ENCODE measurements at places on chromosomes 16 and 17.

DNA sequence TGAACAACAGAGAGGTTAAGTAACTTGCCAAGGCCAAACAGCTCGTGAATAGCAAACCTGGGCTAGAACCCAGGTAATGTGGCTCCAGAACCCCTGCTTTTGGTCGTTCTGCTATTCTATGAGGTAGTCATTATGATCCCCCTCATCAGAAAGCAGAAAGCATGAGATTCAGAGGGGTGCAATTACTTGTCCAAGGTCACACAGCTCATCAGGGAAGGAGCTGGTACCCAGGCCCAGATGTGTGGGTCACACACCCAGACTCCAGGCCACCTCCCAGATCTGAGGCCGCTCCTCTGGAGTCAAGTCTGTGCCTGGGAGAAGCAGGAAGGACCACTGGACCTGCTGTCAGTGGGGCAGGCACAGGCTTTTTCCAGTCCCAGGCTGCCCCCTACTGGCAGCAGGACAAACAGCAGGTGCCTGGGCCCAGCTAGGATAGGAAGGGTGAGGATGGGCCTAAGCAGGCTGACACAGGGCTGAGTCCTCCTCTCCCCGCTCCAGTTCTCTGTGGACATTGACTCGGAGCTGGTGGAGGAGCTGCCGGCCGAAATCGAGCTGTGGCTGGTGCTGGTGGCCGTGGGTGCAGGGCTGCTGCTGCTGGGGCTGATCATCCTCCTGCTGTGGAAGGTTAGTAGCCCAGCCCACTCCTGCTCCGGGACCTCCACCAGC is 7.8 kb upstream of the PDK2 start:
- DNase-seq, result peak; percentile 62

DNA sequence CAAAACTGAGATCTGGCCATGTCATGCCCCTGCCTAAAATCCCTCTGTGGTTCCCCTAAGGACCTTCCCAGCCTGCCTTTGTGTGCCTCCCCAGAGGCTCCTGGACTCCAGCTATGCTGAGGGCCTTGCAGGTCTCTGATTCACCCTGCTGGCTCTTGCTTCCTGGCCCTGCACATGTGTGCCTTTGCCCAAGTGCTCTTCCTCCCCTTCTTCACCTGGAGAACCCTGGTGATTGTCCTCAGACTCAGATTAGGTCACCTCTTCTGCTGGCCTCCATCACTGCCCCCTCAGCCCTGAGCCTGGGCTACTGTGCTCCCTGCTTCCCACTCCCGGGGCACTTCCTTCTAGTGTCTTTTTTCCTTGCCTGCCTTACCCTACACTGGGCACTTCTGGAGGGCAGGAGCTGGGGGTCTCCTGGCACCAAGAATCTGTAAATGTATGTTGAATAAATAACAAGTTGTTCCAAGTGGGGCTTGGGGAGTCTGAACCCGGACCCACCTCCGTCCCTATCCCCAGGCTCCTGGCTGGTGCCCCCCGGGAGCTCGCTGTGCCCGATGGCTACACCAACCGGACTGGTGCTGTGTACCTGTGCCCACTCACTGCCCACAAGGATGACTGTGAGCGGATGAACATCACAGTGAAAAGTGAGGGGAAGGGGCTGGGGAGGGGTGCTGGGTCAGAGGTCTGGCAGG is 7.8 kb downstream of the ITGA3 start:
- DNase-seq, result no peak

GRCh38 chr17:49676276-49676868 is 1.5 kb downstream of the SPOP start:
- no peak for DNase-seq

DNA sequence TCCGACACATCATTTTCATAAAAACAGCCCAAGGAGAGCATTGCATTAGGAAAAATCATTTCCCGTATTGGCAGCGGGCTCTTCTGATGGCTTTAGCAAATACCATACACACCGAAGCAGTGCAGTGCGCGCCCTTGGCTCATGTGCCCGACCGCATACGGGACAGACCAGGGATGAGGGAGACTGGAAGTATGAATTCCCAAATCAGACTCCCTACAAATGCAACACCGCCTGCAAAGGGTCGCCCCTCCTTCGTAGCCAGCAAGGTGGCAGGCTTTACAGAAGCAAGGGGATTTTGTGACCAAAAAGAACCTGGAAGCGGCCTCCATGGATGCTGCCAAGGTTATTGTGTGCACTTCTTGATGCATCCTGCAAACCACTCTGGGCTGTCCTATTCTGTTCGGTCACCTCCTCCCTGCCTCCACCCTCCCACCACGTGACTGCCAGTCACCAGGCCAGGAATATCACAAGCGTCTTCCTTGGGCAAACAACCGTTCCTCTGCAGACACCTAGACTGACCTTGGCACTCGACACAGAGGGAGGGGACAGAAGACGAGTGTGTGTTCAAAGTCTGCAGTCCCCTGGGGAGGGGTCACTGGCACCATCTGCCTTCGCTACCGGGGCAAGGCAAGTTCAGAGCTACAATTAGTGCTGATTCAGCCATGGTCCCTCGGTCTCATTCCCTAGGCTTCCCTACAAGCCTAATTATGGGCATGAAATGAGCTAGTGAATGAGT is 460.4 kb downstream of the SLC39A11 start:
- DNase-seq, result peak; percentile 29

DNA sequence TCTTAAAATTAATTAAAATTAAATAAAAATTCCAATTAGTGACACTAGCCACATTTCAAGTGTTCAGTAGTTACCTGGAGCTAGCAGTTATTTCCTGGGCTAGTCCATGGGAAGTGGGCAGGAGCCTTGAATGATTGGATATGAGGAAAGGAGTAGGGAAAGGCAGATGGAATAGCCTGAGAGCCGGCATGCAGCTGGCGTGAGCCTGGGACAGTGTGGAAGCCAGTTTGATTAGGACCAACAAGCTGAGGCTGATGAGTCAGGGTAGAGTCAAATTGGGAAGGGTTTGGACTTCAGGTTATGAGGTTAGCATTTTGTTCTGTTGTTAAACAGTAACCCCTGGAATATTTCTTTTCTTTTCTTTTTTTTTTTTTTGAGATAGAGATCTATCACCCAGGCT is 15.3 kb upstream of the GNA13 start:
- no peak for DNase-seq

GRCh38 chr16:71537643-71538042 is 11.4 kb downstream of the CHST4 start:
- no peak for DNase-seq

- no peak for DNase-seq
These were observed 12.3 kb downstream of the HSDL1 start for GRCh38 chr16:84132527-84133285.

DNA sequence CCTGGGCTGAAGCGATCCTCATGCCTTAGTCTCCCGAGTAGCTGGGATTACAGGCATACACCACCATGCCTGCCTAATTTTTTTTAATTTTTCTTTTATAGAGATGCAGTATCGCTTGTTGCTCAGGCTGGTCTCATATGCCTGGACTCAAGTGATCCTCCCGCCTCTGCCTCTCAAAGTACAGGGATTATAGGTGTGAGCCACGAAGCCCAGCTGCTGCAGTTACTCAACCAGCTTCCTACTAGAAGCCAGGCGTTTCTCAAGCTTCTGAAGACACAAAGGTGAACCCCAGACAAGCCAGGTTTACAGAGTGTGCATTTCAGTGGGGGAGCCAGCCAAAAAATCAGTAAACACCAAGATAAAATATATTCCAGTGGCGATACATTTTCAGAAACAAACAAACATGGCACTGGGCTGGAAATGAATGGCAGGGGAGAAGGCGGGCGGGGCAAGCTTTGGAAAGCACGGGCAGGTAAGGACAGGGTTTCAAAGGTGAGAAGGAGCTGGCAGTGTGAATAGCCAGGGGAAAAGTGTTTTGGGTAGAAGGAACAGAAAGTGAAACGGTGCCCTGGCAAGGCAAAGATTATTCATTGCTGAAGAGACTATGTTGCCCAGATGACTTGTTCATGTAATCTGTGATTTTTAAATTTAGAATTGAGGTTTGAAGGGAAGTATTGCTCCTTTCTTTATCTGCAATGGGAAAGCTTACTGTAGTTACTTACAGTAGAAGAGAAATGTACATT is 471.1 kb downstream of the WWOX start:
- DNase-seq, result no peak

DNA sequence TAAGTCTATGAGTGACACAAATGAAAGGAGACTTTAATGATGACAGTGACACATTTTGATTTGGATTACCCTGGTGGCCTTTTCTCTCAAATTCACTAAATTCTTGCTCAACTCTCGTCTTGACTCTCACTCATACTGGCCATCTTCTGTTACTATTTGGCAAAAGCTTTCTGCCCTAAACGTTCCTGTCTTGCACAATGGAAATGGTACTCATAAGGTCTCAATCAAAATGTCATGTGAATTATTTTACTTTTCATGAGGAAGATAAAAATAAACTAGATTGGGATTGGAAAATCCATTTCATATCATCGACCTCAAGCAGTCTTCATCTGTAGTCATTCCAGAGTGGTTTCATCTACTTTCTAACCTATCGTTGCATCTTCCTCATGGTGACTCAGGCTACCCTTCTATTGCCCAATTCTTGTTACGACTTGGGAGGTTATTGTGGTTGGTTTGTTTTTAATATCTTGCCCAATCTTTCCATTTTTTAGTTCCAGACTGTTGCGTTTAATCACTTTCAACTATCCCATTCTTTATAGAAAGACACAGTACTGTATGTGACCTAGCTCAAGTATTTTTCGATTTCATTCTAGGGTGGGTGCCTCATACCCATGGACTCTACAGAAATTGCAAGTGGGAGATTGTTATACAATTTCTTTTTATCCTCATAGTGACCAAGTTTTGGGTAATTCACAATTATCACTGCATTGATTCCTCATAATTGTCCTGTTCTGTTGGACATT is 317.2 kb upstream of the KCNJ16 start:
- peak; percentile 33 for DNase-seq

- DNase-seq, result no peak
These were observed 9.4 kb downstream of the MPO start for GRCh38 chr17:58271216-58271931.

DNA sequence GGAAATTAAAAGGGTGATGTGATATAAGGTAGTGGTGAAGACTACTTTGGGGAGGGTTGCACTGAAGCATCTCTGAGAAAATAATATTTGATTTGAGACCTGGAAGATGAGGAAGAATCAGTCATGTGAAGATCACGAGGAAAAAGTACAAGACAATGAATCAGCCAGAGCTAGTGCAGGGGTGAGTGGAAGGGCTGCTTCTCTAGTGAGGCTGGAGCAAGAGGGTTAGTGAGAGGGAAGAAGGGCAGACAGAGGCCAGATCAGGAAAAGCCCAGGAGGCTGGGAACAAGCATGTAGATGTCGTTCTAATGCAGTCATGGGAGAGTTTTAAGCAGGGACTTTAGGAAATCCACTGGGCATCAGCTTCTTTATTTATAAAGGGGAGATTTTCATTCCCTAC is 504.2 kb upstream of the SALL1 start:
- DNase-seq, result no peak

- DNase-seq, result no peak
These were observed 62.9 kb upstream of the ATF7IP2 start for GRCh38 chr16:10322723-10323527.

GRCh38 chr17:80105762-80106161 is 4.4 kb downstream of the GAA start:
- DNase-seq, result no peak

GRCh38 chr16:48444574-48444973 is 59.4 kb upstream of the SIAH1 start:
- no peak for DNase-seq

- DNase-seq, result no peak
These were observed 13.5 kb upstream of the LHX1 start for GRCh38 chr17:36923814-36924221.

DNA sequence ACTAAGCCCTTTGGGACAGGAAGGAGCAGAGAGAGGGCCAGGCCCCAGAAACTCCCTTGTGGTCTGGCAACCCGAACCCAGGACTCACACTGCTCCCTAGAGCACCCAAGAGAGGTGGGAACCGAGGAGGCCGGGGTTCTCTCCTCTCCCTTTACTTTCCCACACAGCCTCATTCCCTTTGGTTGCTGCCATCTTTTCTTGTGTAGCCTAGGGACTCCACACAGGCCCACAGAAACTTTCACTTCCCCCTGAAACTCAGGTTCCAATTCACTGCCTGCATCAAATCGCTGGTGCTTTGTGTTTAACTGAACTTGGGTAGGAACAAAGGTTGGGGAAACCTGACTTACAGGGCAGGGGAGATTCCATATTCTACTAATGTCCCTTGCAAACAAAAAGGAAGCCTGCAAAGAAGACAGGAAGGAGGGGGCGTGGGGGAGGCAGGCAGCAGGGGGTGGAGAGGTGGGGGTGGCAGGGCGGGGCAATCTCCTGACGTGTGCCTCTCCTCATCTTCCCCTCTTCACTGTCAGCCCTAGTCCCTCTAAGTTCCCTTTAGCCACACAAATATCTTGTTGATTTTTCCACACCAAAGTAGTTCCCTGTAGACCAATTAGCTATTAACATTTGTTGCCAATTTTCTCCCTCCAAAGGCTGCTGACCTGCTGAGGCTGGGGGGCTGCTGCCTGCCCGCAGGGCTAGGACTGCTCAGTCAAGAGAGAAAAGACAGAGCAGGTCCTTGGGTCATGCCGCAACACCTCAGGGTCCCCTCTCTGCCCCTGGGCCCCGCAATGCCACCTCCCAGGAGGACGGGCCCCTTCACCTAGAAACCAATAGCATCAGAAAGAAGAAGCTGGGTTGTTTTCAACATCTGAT is 8.0 kb downstream of the ST3GAL2 start:
- no peak for DNase-seq

- DNase-seq, result peak; percentile 58
These were observed 30.3 kb downstream of the MPRIP start for GRCh38 chr17:17072546-17072945.

- no peak for DNase-seq
These were observed 32.4 kb downstream of the DCAKD start for GRCh38 chr17:45018848-45019711.

GRCh38 chr16:66668777-66669444 is 27.6 kb downstream of the CMTM4 start:
- no peak for DNase-seq

- DNase-seq, result peak; percentile 50
These were observed 894 bp downstream of the RNF227 start for GRCh38 chr17:7915179-7915610.

DNA sequence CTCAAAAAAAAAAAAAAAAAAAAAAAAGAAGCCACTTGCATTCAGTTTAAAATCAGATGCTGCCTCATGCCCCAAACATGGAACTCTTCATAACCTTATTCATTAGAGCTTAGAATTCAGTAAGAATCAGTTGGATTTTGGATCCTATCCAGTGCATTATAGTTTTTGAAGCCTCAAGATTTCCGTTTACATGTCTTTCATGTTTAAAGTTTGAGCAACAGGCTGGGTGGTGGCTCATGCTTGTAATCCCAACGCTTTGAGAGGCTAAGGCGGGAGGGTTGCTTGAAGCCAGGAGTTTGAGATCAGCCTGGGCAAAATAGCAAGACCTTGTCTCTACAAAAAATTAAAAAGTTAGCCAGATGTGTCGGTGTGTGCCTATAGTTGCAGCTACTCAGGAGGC is 55.0 kb downstream of the SNTB2 start:
- DNase-seq, result no peak

GRCh38 chr17:74959826-74960515 is 12.6 kb downstream of the HID1 start:
- no peak for DNase-seq

- DNase-seq, result peak; percentile 68
These were observed 8.8 kb downstream of the RASL10B start for GRCh38 chr17:35740216-35740615.

GRCh38 chr16:69194488-69194887 is 7.5 kb downstream of the SNTB2 start:
- no peak for DNase-seq

- no peak for DNase-seq
These were observed 39.2 kb upstream of the ABCC12 start for GRCh38 chr16:48194828-48195556.

GRCh38 chr16:72092832-72093447 is 480 bp downstream of the TXNL4B start:
- DNase-seq, result no peak
